Placental pericyte (primary cell): ENCODE measurements at places on chromosomes 2 and 18. TPM values are rescaled to one million over a fixed set of nuclear protein-coding genes. Genes with fewer than 3 reads are reported as not detected.

Gene SCN7A
- under 0.01 TPM in 1 of 2 replicates, not detected in the other for total RNA-seq

Gene ABCB11
- total RNA-seq, result not detected in 2 replicates

Gene ATG16L1
- total RNA-seq, result 30.2 and 38.7 TPM in 2 replicates

Gene KLF7
- total RNA-seq, result 16.0 and 27.6 TPM in 2 replicates

Gene CWC22
- 13.6 and 18.2 TPM in 2 replicates for total RNA-seq

Gene FLACC1
- 0.44 and 1.4 TPM in 2 replicates for total RNA-seq

Gene TMEM178A
- 0.14 and 0.88 TPM in 2 replicates for total RNA-seq

Gene AAMP
- total RNA-seq, result 127 and 165 TPM in 2 replicates

Gene CCDC178
- under 0.01 TPM in 1 of 2 replicates, not detected in the other for total RNA-seq

Gene PDCD1
- total RNA-seq, result not detected in 2 replicates

Gene COX7A2L
- total RNA-seq, result 156 and 242 TPM in 2 replicates

Gene HOXD9
- total RNA-seq, result 1.7 TPM in 1 of 2 replicates, not detected in the other

Gene RAX
- total RNA-seq, result not detected in 2 replicates

Gene PSMA8
- total RNA-seq, result not detected in 2 replicates

Gene SPAST
- total RNA-seq, result 19.0 and 20.9 TPM in 2 replicates

Gene PROM2
- 0.22 and 0.72 TPM in 2 replicates for total RNA-seq

Gene COL4A3
- total RNA-seq, result under 0.01 TPM in 1 of 2 replicates, not detected in the other

Gene HSPD1
- total RNA-seq, result 220 and 229 TPM in 2 replicates

Gene SLC38A11
- 0.57 TPM in 1 of 2 replicates, not detected in the other for total RNA-seq

Gene TXNDC2
- total RNA-seq, result 0.14 and 0.22 TPM in 2 replicates

Gene MAP3K19
- not detected in 2 replicates for total RNA-seq

Gene CRYBA2
- total RNA-seq, result not detected in 2 replicates

Gene HDAC4
- 20.8 and 21.3 TPM in 2 replicates for total RNA-seq

Gene NYAP2
- total RNA-seq, result under 0.01 TPM in 1 of 2 replicates, not detected in the other

Gene CTAGE1
- total RNA-seq, result not detected in 2 replicates

Gene RUFY4
- total RNA-seq, result not detected in 2 replicates

Gene COL4A4
- total RNA-seq, result 0.14 and 0.22 TPM in 2 replicates

Gene TCF7L1
- total RNA-seq, result 3.7 and 4.2 TPM in 2 replicates

Gene B4GALT6
- total RNA-seq, result 6.1 and 9.3 TPM in 2 replicates

Gene TGOLN2
- total RNA-seq, result 118 and 181 TPM in 2 replicates

Gene IER3IP1
- total RNA-seq, result 18.2 and 23.9 TPM in 2 replicates

Gene HOXD13
- not detected in 2 replicates for total RNA-seq

Gene AQP12A
- not detected in 2 replicates for total RNA-seq

Gene ZAP70
- total RNA-seq, result 0.43 TPM in 1 of 2 replicates, not detected in the other

Gene C2orf78
- total RNA-seq, result not detected in 2 replicates

Gene IL1R1
- total RNA-seq, result 26.6 and 44.6 TPM in 2 replicates

Gene CNOT11
- total RNA-seq, result 67.6 and 73.3 TPM in 2 replicates

Gene GCKR
- 0.43 TPM in 1 of 2 replicates, not detected in the other for total RNA-seq

Gene TMEM37
- total RNA-seq, result 0.29 and 0.66 TPM in 2 replicates

Gene MALL
- total RNA-seq, result 2.4 and 27.1 TPM in 2 replicates

Gene FAM124B
- total RNA-seq, result 0.22 and 0.57 TPM in 2 replicates

Gene CNGA3
- not detected in 2 replicates for total RNA-seq

Gene LYPD1
- total RNA-seq, result 5.5 and 108 TPM in 2 replicates

Gene LYPD6B
- total RNA-seq, result 5.4 and 12.5 TPM in 2 replicates

Gene TXNDC9
- total RNA-seq, result 61.5 and 85.5 TPM in 2 replicates

Gene IRS1
- 14.0 and 37.8 TPM in 2 replicates for total RNA-seq

Gene SULT1C4
- total RNA-seq, result 0.14 TPM in 1 of 2 replicates, not detected in the other

Gene NTSR2
- total RNA-seq, result not detected in 2 replicates

Gene ANKRD30BL
- total RNA-seq, result 0.14 TPM in 1 of 2 replicates, not detected in the other

Gene GRP
- total RNA-seq, result not detected in 2 replicates

Gene PLGLB2
- 0.66 and 3.7 TPM in 2 replicates for total RNA-seq

Gene ZNF385B
- total RNA-seq, result not detected in 2 replicates

Gene LRRC30
- not detected in 2 replicates for total RNA-seq
